NCI-H526 (cell line): ENCODE measurements at places on chromosomes 6 and 20.
A peak's percentile ranks its signal among the peaks of the same experiment; 100 is the strongest.

DNA sequence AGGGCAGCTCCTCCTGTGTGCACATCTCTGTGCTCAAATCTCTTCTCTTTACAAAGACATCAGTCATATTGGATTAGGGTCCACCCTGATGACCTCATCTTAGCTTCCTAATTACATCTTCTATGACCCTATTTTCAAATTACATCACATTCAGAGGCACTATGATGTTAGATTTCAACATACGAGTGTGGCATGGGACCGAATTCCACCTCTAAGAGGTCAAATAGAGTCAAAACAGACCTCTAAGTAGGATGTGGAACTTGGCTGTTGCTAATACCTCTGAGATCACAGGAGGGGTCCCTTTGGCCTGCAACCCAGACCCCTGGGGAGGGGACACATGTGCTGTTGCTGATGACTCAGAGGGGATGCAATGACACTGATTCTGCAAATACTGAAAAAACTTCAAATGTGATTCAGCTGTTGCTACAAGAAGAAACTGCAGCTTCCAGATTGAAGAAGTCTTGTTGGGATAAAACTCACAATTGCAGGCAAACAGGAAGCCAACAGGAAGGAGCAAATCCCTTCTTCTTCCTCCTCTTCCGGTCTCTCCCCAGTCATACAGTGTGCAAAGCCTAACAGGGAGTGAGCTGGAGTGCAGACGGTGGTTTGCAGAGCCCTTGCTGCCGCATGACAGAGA, 216.2 kb downstream of the MYLK4 start:
- DNase-seq: no peak

DNA sequence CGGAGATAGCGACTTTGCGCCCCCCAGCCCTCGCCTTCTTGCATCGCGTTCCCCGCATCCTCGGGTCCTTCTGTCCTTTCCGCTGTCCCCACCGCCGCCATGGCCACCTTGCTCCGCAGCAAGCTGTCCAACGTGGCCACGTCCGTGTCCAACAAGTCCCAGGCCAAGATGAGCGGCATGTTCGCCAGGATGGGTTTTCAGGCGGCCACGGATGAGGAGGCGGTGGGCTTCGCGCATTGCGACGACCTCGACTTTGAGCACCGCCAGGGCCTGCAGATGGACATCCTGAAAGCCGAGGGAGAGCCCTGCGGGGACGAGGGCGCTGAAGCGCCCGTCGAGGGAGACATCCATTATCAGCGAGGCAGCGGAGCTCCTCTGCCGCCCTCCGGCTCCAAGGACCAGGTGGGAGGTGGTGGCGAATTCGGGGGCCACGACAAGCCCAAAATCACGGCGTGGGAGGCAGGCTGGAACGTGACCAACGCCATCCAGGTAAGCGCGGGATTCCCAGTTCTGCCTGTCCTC, 401 bp downstream of the SLC32A1 start:
- DNase-seq: peak; percentile 39

DNA sequence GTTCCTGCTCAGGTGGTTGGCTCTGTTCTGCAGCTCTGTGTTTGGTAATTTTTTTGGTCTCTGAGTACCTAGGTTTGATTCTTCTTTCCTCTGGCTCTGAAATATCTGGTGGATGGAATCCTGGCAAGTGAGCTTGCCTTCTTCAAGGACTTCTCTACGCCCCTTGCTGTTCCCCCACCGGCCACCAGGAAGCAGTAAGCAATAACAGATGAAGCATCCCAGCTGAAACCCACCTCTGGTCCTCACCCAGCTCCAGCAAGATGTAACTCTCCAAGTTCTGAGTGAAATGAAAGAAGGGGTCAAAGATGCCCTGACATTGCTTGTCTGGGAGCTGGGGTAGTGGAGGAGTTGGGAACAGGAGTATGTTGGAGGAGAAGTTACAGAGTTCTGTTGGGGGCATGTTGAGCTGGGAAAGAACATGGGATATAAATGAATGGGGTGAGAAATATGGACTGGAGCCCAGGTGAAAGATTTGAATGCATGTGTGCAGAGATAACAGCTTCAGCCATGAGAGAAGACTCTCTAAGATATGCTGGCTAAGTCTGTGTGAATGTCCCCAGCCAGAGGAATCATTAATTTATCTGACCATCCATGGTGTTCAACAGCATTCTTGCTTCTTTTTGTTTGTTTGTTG, 51.3 kb upstream of the GLP1R start:
- peak; percentile 6 for DNase-seq

- no peak for DNase-seq
These were observed 104.8 kb downstream of the ARID1B start for GRCh38 chr6:156881687-156882629.

DNA sequence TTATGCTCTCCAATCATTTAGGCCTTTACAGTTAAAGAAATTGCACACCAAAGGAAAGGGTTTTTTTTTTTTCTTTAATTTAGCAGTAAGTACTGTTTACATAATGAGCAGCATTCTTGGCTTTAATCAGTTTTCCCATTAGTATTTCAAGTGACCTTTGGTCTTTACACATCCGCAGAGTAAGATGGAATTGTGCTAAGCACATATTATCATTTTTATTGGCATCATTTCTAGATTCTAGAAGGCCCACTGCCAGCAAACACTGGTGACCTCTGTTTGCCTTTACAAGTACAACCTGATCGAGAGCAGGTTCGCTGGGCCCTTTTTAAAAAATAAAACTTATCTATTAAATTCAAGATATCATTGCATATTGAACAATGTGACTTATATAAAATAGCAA, 104.3 kb downstream of the ADGRG6 start:
- no peak for DNase-seq
